ENCODE measurements at places on chromosomes 6 and 20.

- DNase-seq, result no peak
Observed at GRCh38 chr6:155247618-155248007, 16.2 kb upstream of the CLDN20 start.

- DNase-seq, result no peak
Observed at GRCh38 chr6:73791336-73791735, 95.3 kb downstream of the CD109 start.

- no peak for DNase-seq
Observed at GRCh38 chr6:149128489-149129145, 188.9 kb upstream of the TAB2 start.

- DNase-seq, result no peak
Observed at GRCh38 chr6:82273295-82273694, 25.8 kb upstream of the IBTK start.

GRCh38 chr20:47789081-47789763 lies 3.9 kb upstream of the SULF2 start:
- no peak for DNase-seq

DNA sequence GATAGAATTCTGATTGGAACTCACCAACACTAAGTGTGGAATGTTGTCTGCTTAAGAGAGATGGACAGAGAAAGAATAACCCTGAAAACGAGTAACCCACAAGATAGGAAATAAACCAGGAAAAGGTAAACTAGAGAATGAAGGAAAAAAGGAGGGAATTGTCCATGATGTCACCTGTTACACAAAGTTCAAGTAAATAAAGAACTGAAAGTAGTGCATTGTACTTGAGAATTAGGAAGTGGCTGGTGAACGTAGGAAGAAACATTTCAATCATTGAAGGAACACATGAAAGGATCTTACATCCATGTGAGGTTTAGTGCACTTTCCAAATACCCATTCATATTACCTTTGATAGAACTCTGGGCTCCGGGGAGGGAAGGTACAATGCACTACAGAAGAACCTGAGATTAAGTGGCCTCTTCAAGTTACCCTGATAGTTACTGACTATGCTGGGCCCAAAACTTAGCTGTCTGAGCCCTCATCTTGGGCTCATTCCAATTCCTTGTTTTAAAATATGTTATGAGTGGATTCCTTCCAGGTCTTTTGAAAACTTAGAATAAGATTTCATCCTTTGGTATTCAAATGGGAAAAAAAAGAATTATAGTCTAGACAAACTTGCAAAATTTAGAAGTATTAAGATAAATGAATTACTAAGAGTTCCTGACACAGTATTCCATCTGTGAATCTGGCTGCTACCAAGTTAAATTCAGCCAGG lies 1.1 kb upstream of the STX7 start:
- no peak for DNase-seq

GRCh38 chr20:12207875-12208274 lies 290.2 kb downstream of the BTBD3 start:
- peak; percentile 62 for DNase-seq

GRCh38 chr6:131068165-131068564 lies 5.1 kb upstream of the EPB41L2 start:
- no peak for DNase-seq

GRCh38 chr20:64152906-64153305 lies 11.3 kb upstream of the MYT1 start:
- no peak for DNase-seq

- no peak for DNase-seq
Observed at GRCh38 chr20:41320976-41321375, 3.4 kb upstream of the ZHX3 start.

DNA sequence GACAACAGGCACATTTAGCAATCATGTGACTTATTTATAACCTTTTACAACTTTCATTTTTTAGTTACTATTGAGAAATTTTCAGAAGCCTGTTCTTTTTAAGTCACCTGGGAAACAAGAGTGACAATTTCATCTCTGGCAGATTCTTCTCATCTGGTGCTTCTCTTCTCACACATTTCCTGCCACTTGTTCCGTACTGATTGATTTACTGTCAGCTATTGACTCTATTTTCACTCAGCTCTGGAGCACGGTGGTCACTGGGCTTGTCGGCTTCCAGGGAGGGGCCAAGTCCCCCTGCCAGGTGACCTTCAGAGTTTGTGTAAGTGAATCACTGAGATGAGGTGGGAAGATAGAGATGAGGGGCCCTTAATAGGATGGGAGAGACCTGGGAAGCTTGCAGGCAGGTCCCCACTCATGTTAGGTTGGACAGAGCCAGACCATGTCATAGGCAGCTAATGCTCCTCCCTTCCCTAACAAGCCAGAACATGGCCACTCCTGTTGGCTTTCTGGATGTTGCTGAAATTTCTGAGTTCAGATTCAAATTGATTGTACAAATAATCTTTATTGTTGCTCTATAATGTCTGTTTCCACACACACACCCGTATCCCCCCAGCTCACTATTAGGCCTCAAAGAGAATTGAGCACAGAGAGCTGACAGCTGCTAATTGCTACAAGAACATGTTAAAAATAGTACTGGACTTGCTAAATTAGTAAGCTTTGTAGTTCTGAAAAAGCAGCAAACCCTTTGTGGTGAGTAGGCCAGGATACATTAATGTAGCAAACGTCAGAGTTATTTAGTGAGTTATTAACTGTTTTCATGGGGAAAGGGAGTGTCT lies 13.3 kb downstream of the DUSP22 start:
- no peak for DNase-seq

DNA sequence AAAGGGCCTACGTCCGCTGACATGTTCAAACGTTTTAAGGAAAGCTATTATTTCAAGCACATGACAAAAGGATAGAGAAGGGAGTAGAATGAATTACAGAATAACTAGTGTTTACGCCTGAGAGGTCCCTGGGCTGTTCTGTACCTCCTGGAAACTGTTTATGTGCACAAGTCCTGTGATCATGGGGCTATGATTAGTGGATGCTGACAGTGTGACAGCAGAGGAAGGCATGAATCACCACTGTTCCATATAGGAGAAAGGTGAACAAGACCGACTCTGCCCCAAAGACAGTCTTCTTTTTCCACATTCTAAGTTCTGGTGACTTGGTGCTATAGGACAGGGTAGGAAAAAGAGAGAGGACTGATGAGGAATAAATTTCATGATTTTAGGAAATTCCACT lies 249.2 kb upstream of the PRDM1 start:
- no peak for DNase-seq

- DNase-seq, result no peak
Observed at GRCh38 chr6:127222418-127222817, 44.2 kb upstream of the RNF146 start.

- no peak for DNase-seq
Observed at GRCh38 chr6:37503309-37503965, 3.7 kb upstream of the CCDC167 start.

DNA sequence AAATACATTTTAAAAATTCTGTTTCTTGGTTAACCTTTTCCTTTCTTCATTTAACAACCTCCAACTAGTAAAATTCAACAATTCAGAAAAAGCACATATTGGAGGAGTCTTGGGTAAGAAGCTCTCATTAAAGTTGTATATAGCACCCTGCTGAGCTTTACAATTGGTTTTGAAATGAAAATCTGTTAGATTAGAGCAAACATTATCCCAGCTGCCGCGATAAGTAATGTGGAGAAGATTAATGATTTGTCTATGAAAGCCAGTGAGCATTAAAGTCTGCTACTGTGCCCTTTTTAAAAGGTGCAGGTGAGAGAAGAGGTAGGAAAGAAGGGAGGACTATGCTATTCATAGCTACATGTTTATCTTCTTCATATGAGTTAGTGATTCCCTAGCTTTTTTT lies 201.5 kb downstream of the ZFAND3 start:
- no peak for DNase-seq

DNA sequence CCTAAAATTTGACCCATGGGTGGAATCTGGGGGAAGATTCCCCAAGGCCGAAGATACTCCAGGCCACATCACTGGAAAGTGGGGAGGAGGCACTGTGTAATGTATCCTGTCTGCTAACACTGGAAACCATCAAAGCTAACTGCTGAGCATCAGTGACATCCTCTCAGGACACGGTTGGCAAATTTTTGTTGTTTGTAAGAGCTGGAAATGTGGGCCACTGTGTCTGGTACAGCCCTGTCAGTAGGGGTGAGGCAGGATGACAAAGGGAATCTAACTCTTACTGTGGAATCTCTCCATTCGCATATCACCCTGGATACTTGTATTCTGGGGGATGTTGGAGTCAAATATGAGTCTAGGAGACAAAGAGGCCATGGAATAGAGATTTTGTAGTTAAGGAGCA lies 17.0 kb upstream of the CLPSL2 start:
- no peak for DNase-seq

GRCh38 chr20:39048000-39048696 lies 86.0 kb downstream of the DHX35 start:
- DNase-seq, result peak; percentile 90

DNA sequence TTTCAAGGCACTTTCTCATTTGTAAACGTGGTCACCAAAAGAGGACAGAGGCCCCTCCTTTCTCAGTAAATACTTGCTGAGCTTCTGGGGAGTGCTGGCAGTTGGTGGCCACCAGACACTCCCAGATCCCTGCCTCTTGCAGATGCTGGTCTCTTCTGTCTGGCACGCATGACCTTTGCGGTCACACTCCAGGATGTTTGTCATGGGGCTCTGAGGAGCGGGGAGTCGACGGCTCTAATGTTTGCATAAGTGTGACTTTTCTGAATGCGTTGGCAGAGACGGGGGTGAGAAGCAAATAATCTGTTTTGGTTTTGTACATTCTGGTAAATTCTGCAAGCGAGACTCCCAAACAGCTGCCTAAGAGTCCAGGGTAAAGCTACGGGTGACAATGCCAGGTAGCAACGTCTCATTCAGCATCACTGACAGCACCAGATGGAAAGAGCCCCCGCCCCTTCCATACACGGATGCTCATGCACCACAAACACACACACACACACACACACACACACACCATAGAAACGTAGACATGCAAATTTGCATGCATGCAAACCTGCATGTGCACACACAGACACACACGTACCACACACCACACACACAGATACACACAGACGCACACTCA lies 101.1 kb downstream of the YTHDF1 start:
- DNase-seq, result no peak

DNA sequence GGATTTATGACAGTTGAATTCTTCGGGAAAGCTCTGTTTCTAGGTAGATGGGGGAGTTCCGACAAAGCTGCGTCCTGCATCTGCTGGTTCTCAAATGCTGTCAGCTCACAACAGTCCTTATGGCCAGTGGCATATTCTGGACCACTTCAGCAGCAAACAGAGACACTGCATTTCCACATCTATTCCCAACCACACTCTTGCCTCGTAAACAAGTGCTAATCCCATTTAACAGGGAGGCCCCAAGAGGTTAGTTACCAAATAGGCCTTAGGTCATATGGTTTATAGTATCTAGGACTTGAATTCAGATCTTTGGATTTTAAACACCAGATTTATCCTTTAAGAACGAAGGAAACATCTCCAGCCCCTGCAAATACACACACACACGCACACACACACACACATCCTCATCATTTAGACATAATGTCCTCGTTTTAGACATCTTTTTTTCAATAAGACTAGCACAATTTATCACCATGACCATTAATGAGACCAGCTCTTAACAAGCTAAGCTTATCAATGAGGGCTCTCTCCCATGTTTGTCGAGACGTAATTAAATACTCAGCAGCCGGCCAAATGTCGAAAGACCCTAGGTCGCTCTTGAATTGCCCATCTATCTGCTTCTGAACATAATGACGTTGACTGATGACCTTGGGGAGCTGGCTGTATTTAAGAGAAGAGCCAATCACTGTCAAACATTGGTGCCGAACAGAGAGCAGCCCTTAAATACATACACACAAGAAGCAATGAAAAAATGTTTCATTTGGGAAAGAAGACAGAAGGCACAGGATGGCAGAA lies 84.5 kb downstream of the PSMG4 start:
- DNase-seq, result no peak

DNA sequence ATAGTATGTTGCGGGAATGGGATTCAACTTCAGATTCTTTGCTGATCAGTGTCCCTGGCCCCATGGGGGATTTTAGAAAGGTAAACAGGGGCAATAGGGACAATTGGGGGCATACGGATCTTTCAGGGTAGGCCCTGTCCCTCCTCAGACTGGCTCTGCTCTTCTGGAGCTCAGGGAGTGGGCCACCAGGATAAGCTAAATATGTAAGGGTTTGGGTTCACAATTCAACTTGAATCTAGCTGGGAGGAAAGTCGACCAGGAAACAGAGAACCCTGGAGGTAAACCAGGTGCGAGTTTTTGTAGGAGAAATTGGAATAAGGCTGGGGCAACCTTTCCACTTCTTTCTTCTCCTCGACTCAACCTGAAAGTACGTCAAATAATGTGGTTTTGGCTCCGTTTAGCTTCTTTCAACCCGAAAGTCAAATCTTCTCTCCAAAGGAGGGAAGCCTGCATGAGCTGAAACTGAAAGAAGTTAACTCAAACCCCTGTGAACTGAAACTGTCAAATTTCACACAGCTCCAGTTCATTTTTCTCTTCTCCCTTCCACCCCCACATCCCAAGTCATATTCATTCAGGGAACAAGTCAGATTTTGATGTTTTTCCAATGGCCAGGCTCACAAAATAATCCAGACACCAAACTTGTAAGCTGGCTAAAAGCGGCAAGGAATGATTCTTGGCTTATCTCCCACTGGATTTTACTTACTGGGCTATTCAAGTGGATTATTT lies 278.2 kb downstream of the CLIC5 start:
- DNase-seq, result no peak

GRCh38 chr6:16136621-16137450 lies 8.0 kb downstream of the MYLIP start:
- DNase-seq, result peak; percentile 48

GRCh38 chr20:40942006-40942405 lies 86.6 kb upstream of the TOP1 start:
- no peak for DNase-seq

DNA sequence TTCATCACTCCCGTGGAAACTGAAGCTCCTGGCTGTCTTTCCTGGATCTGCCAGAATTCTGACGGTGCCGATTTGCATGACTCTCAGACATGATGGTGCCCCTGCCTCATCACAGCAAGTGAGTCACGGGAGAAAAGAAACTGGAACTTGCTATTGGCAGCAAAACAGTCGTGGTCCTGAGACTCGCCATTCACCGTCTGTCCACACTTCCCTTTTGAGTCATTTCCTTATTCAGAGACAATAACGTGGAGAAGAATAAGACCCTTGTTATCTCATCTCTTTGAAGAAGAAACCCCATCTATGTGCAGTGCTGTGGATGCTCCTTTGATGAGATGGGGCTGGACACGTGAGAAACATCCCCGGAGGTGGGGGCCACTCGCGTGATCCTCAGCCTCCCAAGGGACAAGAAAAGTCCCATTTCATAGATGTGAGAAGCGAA lies 4.2 kb downstream of the GPR31 start:
- DNase-seq, result peak; percentile 69

GRCh38 chr6:84156306-84156705 lies 71.1 kb downstream of the CEP162 start:
- no peak for DNase-seq

- DNase-seq, result no peak
Observed at GRCh38 chr6:51241376-51241775, 422.7 kb downstream of the TFAP2B start.

GRCh38 chr6:168200571-168201134 lies 118.9 kb downstream of the DACT2 start:
- DNase-seq, result no peak

DNA sequence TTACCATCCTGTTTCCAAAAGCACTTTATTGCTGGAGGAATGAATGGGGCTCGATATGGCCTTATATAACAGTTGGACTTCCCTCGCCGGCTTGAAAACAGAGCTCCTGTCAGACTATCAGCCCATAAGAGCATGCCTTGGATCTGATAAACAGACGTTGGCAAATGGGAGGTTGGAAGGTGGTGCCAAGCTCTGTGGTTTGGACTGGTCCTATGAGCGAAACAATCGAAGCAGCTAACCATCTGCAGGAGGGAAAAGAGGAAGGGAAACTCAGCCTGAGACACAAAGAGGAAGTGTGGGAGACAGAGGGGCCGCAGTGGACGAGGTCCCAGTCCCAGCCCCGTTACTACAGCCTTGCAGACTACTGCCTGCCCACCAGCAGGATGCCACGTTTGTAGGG lies 92.9 kb downstream of the TFAP2C start:
- no peak for DNase-seq

All from dermis blood vessel endothelial cell (primary cell).